ENCODE measurements at places on chromosomes 3 and 15.

GRCh38 chr3:86104154-86104553 is 886.8 kb downstream of the VGLL3 start:
- no peak for DNase-seq

DNA sequence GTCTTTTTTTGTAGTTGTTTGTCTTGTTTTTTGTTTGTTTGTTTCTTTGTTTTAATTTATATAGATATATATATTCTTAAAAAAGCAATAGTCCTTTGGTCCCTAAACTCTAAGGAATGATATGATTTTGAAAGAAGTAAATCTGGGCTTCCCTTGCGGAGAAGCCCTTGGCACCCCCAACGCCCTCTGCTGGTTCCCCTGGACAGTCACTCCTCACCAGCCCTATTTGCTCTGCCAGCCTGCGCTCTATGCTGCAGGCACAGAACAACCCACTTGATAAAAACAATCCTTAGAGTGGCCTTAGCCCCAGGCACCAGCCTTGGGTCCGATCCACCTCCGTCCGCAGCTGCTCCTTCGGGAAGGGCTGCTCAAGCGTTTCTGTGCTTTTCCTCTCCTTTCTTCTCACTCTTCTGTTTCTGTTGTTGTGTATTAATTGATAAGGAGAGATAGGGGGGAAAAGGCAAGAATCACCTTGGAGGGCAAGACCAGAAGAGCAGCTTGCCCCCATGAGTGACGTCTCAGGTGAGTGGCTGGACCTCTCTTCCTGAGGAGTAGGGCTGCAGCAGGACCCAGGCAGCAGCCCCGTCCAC is 13.7 kb upstream of the PARP6 start:
- DNase-seq = peak; percentile 48

GRCh38 chr3:173371848-173372487 is 25.6 kb upstream of the NLGN1 start:
- peak; percentile 43 for DNase-seq

DNA sequence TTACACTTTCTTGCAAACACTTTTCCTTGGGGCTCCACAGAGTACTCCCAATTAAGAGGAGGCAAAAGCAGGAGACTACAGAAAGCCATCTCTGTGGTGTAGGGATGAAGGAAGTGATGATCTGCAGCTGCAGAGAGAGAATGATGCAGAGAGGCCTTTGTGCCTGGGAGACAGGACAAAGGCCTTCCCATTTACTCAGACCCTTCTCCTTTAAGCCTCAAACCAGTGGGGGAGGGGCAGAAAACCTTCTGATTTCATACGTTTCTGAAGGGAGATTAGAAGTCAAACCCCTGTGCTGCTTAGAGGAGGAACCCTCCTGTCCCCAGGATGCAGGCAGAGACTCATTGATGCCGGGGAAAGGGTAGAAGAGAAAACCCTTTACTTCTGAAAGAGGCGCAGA is 130.8 kb downstream of the NEO1 start:
- no peak for DNase-seq

- DNase-seq = no peak
These were observed 423.5 kb downstream of the TUSC7 start for GRCh38 chr3:117133066-117133465.

- DNase-seq = peak; percentile 53
These were observed 52.7 kb upstream of the SPTSSB start for GRCh38 chr3:161423911-161424522.

DNA sequence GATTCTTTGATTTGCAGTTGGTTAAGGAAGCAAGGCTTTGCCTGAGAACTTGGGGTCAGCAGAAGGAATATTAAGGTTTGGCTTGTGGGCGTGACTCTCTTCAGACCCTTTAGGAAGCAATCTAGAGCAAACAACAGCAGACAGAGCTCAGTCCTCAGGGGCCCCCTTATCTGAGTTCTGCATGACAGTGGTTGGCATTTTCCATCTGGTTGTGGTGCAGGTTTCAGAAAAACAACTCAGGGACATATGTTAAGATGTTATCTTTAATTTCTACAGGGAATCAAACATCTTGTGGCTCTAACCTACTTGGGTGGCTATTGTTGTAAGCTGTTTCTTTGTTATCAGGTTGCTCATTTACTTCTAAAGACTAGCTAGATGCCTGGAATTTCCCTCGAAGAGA is 141.4 kb downstream of the VPS8 start:
- no peak for DNase-seq

DNA sequence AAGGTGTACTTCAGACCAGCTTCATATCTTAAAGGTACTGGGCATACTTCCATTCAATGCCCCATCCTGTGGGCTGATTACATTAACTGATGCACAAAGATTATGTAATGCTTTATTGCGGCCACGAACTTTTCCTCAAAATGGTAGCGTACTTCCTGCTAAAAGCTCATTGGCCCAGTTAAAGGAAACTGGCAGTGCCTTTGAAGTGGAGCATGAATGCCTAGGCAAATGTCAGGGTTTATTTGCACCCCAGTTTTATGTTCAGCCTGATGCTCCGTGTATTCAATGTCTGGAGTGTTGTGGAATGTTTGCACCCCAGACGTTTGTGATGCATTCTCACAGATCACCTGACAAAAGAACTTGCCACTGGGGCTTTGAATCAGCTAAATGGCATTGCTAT is 3.4 kb downstream of the SKIL start:
- DNase-seq = peak; percentile 16

- peak; percentile 35 for DNase-seq
These were observed 361.4 kb upstream of the IL12A start for GRCh38 chr3:159627229-159627628.

DNA sequence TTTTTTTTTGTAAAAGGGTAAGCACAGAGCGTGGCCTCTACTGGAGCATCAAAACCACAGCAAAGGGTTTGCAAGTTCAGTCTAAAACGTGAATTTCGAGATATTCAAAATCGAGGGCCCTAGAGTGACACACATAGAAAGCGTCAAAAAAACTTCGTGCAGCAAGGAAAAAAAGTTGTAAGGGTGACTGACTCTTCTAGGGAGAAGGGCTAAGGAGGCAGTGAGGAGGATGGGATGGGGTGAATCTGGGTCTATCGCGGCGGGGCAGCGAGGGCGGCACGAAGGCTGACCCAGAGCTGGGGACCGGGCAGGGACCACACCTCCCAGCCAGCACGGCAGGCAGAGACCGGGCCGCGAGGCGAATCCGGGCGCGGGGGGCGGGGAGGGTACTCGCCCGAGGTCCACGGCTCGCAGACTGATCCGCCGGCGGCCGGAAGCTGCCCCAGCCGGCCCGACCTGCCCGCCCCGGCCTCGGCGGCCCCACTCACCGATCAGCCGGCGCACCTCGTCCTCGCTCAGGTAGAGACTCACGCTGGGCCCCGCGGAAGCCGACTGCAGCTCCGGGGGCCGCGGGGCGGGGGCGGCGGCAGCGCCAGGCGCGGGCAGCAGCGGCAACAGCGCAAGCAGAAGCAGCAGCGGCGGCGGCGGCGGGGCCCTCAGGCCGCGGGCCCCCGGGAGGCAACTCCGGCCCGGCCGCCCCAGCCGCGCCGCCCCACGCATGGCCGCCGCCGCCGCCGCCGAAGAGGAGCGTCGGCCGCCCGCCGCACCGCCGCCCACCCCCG is 533 bp downstream of the RYK start:
- peak; percentile 50 for DNase-seq

DNA sequence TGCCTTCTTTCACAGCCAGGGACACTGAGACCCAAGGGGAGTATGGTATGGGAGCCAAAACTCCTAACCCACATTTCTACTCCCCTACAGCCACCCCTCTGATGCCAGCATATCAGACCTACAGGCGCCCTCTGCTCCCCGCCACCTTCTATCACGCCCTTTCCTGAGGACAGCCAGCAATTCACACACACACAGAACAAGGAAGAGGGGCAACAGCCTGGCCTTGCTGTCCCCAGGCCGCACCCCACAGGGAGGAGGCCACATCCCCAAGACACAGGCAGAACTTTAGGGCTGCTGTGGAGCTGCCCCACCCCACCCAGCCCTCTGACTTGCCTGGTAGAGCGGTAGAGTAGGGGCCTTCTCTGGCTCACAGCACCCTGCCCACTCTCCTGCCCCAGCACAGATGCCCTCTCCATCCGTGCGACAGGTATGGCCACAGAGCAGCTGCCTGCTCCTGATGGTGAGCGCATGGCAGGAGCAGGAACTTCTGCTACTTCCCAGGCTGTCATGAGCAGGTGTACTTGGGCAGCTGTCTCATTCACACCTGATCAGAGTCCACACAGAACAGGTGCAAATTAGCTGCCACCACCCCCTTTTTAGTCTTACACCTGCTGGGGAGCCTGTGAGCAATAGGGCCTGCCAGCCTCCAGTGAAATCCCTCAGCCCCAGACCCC is 33.4 kb downstream of the CCDC33 start:
- no peak for DNase-seq

DNA sequence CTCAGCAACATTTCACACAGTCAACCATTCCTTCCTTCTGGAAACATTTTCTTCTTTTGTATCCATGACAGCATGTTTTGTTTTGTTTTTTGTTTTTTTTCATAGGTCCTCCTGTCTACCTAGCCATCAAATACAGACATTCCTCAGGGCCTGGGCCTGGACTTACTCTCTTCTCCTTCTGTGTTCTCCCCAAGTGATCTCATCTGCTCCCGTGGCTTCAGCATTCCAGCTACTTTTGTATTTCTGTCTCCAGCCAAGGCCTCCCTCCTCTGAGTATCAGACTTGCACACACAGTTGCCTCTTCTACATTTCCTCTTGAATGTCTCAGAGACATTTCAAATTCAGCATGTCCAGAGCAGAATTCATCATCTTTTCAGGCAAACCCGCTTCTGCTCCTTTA is 82.4 kb downstream of the HCN4 start:
- DNase-seq = no peak

DNA sequence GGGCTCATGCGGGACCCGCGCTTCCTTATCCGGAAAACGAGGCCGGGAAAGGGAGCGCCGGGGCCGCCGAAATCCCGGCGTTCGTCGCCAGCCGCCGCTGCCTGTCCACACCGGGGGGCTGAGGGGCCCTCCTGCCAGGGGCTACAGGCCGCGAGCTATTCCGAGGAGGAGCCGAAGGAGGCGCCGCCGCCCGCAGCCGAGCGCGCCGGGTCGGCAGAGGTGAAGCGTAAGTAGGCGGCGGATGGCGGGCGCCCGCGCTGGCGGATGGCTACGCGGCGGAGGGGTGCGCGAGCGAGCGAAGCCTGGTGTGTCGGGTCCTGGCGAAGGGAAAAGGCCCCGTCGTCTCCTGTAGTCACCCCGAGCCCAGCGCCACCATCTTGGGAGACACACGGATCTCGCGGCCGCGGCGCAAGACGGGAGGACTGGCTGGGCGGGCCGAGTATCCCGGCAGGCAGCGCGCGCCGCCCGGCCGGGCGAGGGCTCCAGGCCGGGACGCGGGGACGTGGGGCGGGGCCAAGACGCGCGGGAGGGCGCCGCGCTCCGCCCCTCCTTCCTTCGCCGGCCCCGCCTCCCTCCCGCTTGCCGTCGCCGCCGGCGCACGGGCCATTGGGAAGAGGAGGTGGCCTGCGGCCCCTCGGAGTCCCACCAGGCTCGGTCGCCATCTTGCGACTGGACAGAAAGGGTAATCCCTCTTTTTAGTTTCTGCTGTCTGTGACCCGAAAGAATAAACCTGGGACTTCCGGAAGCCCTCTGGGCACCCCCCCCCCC is at the start of gene UBE3A:
TSS of gene UBE3A (minus strand) at position 424 of the 768 bp plus-strand sequence. CDS start 29,917 bp downstream, outside the sequence.
- peak; percentile 95 for DNase-seq

DNA sequence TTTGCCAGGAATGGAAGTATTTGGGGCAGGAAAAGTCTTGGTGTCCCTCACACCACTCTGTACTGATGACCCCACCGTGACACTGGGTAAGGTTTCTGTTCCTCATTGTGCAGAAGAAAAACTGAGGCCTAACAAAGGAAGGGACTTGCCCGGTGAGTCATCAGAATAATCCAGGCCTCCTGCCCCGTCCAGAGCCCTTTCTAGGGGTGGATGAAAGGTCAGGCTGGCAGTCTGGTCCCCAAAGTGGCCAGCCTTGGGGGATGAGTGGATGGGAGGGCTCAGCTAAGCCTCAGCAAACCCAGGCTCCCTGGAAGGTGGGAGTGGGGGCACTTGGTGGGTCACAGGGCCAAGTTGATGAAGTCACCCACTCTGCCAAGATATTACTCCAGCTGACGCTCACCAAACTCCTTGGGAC is 2.3 kb upstream of the DNAH1 start:
- DNase-seq = no peak

DNA sequence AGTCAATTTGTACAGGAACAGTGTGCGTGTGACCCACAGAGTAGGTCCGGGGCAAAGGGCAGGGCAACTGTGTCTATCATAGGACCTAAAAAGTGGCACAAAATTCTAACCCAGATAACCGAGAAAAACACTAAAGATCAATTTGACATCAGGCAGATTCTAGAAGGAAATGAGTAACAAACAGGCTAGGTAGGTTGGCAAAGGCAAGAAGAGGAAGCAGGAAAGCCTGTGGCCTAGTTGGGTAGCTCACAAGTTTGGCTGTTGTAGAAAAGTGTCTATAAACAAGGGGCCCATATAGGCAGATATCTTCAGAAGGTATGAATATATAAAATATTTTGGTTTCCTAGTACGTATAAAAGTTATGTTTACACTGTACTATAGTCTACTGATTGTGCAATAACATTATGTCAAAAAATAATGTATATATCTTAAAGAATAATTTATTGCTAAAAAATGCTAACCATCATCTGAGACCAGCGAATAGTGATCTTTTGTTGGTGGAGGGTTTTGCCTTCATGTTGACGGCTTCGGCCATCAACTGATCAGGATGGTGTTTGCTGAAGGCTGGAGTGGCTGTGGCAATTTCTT is 13.3 kb upstream of the OR5K1 start:
- DNase-seq = peak; percentile 75

- DNase-seq = no peak
These were observed 12.0 kb downstream of the NFKBIZ start for GRCh38 chr3:101861212-101861788.

- DNase-seq = peak; percentile 57
These were observed 191.7 kb upstream of the TPM1 start for GRCh38 chr15:62850791-62851291.

DNA sequence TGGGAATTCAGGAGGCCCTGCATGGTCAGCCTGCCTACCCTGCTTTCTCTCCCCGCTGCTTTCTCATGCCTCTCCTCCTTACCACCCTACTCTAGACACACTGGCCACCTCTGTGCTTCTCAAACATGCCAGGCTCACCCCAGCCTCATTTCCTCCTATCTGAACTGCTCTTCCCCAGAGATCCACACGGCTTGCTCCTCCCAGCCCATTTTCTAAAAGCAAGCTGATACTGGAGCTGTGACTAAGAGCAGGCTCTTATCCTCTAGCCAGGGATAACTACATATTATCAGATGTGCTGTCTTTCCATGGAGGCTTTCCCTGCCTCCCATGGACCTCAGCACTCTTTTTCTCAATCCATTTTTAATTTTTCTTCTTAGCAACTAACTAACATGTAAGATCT is 85.9 kb downstream of the BOC start:
- no peak for DNase-seq

DNA sequence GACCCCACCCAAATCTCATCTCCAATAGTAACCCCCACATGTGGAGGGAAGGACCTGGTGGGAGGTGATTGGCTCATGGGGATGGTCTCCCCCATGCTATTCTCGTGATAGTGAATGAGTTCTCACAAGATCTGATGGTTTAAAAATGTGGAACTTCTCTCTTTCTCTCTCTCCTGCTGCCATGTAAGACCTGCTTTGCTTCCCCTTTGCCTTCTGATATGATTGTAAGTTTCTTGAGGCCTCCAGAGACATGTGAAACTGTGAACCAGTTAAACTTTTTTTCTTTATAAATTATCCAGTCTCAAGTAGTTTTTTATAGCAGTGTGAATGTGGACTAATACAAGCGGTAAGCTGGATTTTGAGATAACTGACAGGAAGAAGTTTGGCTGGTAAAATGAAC is 60.3 kb upstream of the MBNL1 start:
- no peak for DNase-seq

- peak; percentile 72 for DNase-seq
These were observed 510.3 kb downstream of the EPHA3 start for GRCh38 chr3:89617706-89618105.
